ENCODE measurements at places on chromosomes 1 and 21.
A peak's percentile ranks its signal among the peaks of the same experiment; 100 is the strongest.

DNA sequence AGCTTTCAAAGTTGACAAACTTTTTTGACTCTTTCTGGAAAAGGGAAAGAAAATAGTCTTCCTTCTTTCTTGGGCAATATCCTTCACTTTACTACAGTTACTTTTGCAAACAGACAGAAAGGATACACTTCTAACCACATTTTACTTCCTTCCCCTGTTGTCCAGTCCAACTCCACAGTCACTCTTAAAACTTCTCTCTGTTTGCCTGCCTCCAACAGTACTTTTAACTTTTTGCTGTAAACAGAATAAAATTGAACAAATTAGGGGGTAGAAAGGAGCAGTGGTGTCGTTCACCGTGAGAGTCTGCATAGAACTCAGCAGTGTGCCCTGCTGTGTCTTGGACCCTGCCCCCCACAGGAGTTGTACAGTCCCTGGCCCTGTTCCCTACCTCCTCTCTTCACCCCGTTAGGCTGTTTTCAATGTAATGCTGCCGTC, 160.8 kb upstream of the SGIP1 start:
- no peak for DNase-seq

GRCh38 chr21:38922474-38923235, 116.9 kb downstream of the ETS2 start:
- no peak for DNase-seq

- peak; percentile 19 for DNase-seq
Measured at GRCh38 chr1:220113136-220113695, 19.3 kb downstream of the IARS2 start.

GRCh38 chr1:204870160-204870912, at the start of gene NFASC:
TSS of gene NFASC (plus strand) at chr1:204870862. CDS start at chr1:204944316, 73,454 bp downstream.
- DNase-seq, result no peak

- DNase-seq, result no peak
Measured at GRCh38 chr1:171107262-171107940, 16.7 kb downstream of the FMO3 start.

GRCh38 chr1:14880456-14881316, 272.9 kb upstream of the TMEM51 start:
- DNase-seq, result peak; percentile 51

DNA sequence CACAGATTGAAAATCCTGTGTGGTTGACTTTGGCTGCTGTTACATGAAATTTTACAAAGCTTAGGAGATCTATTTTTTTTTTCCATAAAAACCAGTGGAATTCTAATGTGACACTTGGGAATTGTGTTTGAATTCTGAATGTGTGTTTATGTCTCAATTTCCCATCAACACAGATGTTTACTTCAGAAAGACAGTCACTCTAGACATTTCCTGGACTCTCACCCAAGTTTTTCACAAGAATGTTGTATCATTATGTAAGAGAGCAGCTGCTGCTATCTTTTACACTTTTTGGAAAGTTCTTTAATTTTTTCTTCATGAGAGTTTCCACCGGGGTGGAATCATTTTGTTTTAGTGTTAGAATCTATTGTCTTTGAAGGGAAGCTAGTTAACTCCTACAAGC, 210.1 kb downstream of the GIPC2 start:
- no peak for DNase-seq

DNA sequence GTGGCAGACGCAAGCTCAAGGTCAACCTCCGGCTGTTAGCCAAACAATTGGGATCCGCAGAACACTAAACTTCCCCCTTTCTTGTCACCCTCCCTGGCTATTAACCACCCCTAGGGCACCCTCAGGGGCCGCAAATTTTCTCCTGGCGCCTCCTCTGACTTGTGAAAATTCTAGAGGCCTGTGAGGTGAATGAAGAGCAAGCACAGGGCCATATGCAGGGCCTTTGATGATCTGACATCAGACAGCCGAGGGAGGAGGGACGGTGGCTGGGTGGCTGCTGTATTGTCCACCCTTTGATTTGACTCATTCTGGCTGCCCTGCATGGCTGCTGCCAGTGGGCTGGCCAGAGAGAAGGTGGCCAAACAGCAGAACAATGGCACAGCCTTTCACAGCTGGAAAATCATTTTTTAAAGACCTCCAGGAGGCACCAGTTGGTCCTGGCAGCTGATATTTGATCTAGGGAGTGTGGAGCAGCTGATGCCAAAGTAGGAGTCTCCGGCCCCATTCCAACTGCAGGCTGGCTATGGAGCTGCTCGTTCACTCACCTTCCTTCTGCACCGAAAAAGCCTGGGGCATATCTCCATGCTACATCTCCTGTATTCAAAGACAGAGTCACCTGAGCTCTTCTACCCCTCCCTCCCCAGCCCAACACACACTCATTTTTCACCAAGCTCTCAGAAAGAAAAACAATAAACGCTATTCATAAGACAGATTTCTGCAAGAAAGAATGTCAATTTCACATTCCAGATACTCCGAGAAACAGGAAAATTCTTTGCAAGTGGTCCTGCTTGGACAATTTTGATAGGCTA, 44.9 kb upstream of the BARHL2 start:
- no peak for DNase-seq

DNA sequence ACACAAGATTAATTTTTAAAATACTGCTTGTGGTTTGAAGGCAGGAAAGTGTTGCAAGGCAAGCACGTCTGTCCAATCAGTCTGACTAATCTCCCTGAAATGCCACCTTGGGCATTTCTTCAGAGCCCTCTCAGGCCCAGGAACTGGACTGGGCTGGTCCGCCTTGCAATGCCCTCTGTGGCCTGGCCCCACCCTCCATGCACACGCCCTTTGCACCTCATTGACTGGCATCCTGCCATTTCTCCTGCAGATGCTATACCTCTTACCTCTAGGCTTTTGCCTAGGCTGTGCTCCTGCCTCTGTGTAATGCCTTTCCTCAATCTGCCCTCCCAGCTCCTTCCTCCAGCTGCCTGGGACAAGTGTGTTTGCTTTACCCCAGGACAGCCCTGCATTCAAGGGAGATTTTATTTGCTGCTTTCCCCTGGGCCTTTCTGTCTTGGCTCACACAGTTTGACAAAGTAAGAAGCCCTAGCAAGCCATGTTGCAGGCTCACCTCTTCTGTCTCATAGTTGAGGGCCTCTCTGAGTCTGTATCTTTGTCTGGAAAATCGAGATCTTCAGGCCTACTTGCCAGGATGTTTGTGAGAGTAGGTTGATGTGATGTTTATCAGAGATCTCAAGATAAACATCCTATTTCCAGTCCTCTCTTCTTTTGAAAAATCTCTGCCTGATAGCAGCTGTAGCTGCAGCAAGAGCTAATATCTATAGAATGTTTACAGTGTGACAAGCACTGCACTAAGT, 149.2 kb upstream of the JUN start:
- DNase-seq, result peak; percentile 75

- no peak for DNase-seq
Measured at GRCh38 chr1:111561328-111561727, 57.9 kb upstream of the ADORA3 start.

Data from AG08396 (cell line).